Kidney (tissue), 22 donors: ENCODE measurements at places on chromosomes 1 and 21. TPM values are rescaled to one million over a fixed set of nuclear protein-coding genes. Genes with fewer than 3 reads are reported as not detected.

- no peaks in the 10 kb centered on the region for H3K36me3 ChIP-seq
- no peaks in the 10 kb centered on the region for H3K27me3 ChIP-seq
- no peaks in the 10 kb centered on the region for H3K4me1 ChIP-seq
- no peak overlapping the region for H3K27ac ChIP-seq
These were observed 16.5 kb upstream of the KLHDC8A start for GRCh38 chr1:205373022-205373797.

- peaks cover 14% of the 10 kb centered on the region for H3K4me1 ChIP-seq
- H3K27me3 ChIP-seq = no peaks in the 10 kb centered on the region
- no peak for DNase-seq
- H3K4me3 ChIP-seq = no peak overlapping the region
These were observed 21.8 kb downstream of the ADORA1 start for GRCh38 chr1:203149188-203149840.

- no peaks in the 10 kb centered on the region for H3K36me3 ChIP-seq
- no peaks in the 10 kb centered on the region for H3K4me1 ChIP-seq
- no peaks in the 10 kb centered on the region for H3K27me3 ChIP-seq
These were observed 6.8 kb downstream of the MIER1 start for GRCh38 chr1:66931590-66931989.

- peak; percentile 29 for DNase-seq
- no peaks in the 10 kb centered on the region for H3K27me3 ChIP-seq
- H3K4me1 ChIP-seq = no peaks in the 10 kb centered on the region
- no peak overlapping the region for H3K27ac ChIP-seq
- H3K36me3 ChIP-seq = no peaks in the 10 kb centered on the region
These were observed 221.4 kb upstream of the PKN2 start for GRCh38 chr1:88462488-88463261.

- DNase-seq = no peak
- no peak overlapping the region for H3K27ac ChIP-seq
- no peak overlapping the region for H3K4me3 ChIP-seq
- H3K4me1 ChIP-seq = no peaks in the 10 kb centered on the region
- H3K27me3 ChIP-seq = no peaks in the 10 kb centered on the region
- no peaks in the 10 kb centered on the region for H3K36me3 ChIP-seq
These were observed 648.8 kb downstream of the NPHP4 start for GRCh38 chr1:5343256-5344020.

- no peaks in the 10 kb centered on the region for H3K36me3 ChIP-seq
- no peak overlapping the region for H3K27ac ChIP-seq
- no peaks in the 10 kb centered on the region for H3K4me1 ChIP-seq
- H3K27me3 ChIP-seq = no peaks in the 10 kb centered on the region
- no peak overlapping the region for H3K4me3 ChIP-seq
These were observed 1.3 kb downstream of the SLC9C2 start for GRCh38 chr1:173601588-173601987.

DNA sequence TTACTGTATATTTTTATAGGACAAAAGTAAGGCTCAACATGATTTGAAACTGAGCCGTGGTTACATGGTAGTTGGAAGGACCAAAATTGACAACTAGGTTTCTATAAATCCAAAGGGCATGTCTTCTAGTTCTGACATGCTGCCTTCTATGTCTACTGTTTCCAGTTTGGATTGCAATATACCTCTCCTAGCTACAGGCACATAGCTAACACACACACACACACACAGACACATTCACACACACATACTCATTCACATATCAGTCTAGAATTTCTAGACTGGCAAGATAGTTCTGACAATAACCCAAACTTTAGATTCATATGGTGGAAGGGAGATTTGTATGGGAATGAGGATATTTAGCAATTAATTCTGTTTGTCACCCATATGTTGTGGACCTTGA lies 544.8 kb upstream of the CAMK1G start:
- H3K27ac ChIP-seq = no peak overlapping the region
- no peak for DNase-seq
- no peaks in the 10 kb centered on the region for H3K36me3 ChIP-seq
- no peaks in the 10 kb centered on the region for H3K27me3 ChIP-seq
- H3K4me3 ChIP-seq = no peak overlapping the region
- H3K4me1 ChIP-seq = no peaks in the 10 kb centered on the region

Gene PIGP
- total RNA-seq = 23.7 TPM

Gene CYP4Z1
- total RNA-seq = 0.22 TPM

Gene TAL1
- total RNA-seq = 6.5 TPM

Gene NCF2
- 16.7 TPM for total RNA-seq
